GM23248 (cell line): ENCODE measurements at places on chromosomes 16 and 17. TPM values are rescaled to one million over a fixed set of nuclear protein-coding genes. Genes with fewer than 3 reads are reported as not detected.

DNAI2 gene
- not detected in 2 replicates for polyA plus RNA-seq

DNA sequence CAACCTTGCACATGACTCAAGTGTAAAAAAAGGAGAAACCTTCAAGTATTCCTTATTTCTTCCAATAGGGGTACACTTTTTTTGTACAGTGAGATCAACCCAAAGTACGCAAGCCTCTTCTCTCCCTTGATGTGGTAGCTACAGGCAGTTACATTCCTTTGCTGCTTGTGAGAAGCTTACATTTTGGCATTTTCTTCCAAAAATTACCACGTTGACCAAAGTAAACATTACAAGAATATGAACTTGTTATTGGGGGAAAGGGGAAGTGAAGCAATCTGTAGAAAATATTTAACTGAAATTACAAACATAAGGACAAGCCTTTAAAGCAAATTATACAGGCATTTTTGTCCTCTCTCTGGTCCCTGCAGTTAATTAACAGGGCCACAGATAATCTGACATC, 97.0 kb upstream of the TOB1 start:
- no peak for DNase-seq

DNA sequence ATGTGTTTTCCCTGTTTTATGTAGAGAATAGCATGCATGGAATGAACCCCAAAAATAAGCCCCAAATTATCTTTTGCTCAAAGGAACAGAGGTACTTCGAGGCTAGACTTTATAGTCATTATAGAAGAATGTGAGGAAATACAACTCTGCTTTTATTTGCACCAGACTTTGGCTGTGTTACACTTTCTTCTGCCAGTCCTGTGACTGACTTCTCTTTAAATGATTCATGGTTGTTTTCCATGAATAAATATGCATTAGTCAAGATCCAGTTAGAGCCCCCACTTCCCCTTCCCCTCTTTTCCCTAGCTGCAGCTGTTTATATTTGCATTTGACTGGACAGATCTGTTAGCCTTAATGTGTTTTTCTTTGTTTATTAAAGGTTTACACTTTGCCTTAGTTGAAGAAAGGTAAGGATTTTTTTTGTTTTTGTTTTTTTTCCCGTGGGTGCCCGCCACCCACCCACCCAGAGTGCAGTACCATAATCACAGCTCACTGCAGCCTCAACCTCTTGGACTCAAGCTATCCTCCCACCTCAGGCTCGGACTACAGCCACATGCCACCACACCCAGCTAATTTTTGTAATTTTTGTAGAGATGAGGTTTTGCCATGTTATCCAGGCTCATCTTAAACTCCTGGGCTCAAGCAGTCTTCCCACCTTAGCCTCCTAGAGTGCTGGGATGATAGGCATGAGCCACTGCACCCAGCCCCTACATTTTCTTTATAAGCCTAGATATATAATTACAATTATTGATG, 152.6 kb downstream of the CYB561 start:
- DNase-seq: peak; percentile 82

- DNase-seq: no peak
These were observed 113.9 kb downstream of the UTP18 start for GRCh38 chr17:51374209-51374608.

- DNase-seq: peak; percentile 91
These were observed at the start of gene SNX11 for GRCh38 chr17:48107137-48108055. TSS of gene SNX11 (plus strand) at chr17:48107766. CDS start at chr17:48112044, 4,278 bp downstream.

KRT33B gene
- polyA plus RNA-seq: 1.0 and 1.2 TPM in 2 replicates

DNA sequence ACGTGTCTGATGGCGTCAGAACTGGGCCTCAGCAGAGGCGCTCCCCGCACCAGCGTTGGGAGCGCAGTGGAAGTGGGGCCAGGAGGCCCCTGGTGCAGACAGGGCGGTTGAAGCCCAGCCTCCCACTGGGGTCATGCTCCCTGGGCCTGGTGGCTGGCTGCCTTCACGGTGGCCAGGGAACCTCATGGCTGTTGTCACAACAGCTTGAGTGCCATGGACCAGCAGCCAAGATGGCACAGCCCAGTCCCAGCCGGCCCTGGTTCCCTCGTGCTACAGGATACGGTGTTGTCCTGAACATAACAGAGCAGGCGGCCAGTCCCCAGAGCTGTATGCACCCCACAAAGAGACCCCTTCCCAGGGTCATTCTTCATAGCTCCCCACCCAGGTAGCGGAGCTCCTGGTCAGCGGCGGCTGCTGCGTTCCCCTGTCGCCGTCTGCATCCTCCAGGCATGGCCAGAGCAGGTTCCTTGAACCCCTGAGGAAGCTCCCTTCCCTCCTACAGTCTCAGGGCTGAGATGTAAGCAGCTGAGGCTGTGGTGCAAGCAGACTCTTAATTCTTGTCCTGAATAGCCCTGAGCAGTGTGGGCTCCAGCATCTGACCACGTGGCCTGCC, 29.7 kb downstream of the NME3 start:
- no peak for DNase-seq
